Karpas-422 (cell line): ENCODE measurements at places on chromosomes 5 and 9. TPM values are rescaled to one million over a fixed set of nuclear protein-coding genes. Genes with fewer than 3 reads are reported as not detected.

GRCh38 chr5:111070272-111071134, 1.0 kb upstream of the TSLP start:
- DNase-seq = no peak

The C9orf57 gene
- not detected in 2 replicates for total RNA-seq

DNA sequence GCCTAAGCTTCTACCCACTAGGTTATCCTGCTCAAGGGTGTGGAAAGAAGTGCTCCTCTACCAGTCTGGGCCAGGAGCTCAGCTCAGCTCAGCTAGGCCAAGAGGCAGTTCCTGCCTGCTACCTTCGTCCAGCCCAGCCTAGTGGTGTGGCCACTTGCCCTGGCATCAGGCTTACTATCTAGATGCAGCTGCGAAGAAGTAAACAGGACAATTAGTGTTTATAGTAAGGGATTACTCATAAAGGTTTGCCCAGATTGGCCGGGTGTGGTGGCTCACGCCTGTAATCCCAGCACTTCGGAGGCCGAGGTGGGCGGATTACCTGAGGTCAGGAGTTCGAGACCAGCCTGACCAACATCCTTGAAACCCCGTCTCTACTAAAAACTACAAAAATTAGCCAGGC, 12.8 kb upstream of the SPATA24 start:
- no peak for DNase-seq

GRCh38 chr5:143116814-143117213, 286.7 kb downstream of the NR3C1 start:
- DNase-seq = peak; percentile 74

- no peak for DNase-seq
These were observed 18.5 kb downstream of the ZNF366 start for GRCh38 chr5:72488756-72489155.

DNA sequence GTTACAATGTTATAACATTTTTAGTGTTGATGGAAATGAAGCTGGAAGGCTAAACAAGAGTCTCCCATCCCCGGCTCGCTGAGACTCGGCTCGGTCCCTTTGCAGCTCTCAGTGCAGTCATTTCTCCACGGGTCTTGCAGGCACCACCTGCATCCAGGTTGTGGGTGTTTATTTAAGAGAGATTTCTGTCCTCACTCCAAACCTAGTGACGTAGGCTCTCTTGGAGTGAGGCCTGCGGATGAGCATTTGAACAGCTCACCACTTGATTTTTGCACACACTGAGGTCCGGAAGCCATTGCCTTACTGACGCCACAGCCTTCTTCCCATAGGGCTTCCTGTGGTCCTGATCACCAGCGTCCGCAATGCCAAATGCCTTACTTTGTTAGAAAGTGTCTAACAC, 197.7 kb upstream of the OTULINL start:
- no peak for DNase-seq

The SYNPO gene
- total RNA-seq = not detected in 2 replicates

- DNase-seq = peak; percentile 73
These were observed 139.2 kb upstream of the SLC30A5 start for GRCh38 chr5:68954618-68954910.

- DNase-seq = no peak
These were observed 315.0 kb upstream of the TLE4 start for GRCh38 chr9:79256691-79257213.

GRCh38 chr5:133496631-133497030, 115.7 kb downstream of the FSTL4 start:
- no peak for DNase-seq

The ITK gene
- total RNA-seq = 0.25 and 1.3 TPM in 2 replicates

DNA sequence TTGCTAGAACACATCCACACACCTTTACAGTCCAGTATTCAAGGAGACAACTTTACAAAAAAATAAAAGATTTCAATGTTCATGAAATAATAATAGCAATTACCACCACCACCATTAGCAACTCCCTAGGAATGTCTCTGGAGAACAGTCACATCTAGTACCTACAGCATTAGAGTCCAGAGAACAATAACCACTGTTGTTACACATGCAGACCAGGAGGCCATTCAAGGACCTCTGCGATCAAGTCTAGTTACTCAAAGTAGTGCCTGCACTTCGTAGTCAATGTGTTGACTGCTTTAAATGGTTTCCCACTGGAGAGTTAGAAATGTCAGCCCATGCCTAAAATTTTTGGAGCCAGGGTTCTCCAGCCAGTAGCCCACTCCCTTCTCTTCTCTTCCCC, 244.4 kb downstream of the DEPDC1B start:
- DNase-seq = no peak

DNA sequence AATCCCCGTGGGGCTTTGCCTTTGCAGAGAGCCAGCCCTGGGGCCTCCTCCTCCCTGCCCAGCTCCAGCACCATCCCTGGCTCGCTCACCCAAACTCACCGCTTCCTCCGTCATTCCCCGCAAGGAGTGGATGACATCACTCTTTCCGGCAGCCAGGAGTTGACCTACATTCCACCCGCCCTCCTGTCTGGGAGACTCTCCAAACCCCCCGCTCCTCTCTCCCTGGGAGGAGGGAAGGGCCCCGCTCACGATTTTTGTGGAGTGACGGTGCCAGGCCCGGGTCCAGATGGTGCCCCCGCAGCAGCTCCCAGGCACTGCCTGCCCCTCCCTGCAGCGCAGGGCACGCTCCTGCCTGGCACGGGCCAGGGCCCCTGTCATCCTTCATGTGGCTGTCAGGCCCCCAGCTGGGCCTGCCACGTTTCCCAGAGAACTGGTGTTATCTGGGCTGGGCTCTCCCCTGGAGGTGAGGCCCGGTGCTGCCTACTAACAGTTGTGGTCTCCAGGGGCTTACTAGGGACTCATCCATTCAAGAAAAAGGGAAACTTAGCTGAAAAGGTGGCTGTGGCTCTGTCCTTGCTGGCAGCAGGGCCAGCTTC, 52.3 kb downstream of the NTNG2 start:
- DNase-seq = no peak

The MYOZ3 gene
- not detected in 2 replicates for total RNA-seq

DNA sequence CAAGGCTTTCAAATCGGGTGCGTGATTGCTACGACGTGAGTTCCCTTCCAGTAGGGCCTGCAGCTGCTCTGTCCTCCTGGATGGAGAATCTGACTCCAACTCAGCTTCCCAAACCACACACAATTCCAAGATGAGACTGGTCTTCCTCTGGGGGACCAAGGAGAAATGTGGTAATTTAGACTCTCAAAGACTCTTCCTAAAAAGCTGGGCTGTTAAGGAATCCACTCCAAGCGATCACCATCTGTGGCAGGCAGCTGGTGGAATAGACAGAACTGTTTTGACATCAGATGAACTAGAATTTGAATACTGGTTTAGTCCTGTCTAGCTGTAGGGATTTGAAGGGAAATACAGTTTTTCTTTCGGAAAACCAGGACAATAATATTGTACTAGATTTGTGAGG, 130.7 kb upstream of the KLF4 start:
- no peak for DNase-seq

The PCDH12 gene
- not detected in 2 replicates for total RNA-seq

The LEAP2 gene
- total RNA-seq = 3.1 and 6.6 TPM in 2 replicates

DNA sequence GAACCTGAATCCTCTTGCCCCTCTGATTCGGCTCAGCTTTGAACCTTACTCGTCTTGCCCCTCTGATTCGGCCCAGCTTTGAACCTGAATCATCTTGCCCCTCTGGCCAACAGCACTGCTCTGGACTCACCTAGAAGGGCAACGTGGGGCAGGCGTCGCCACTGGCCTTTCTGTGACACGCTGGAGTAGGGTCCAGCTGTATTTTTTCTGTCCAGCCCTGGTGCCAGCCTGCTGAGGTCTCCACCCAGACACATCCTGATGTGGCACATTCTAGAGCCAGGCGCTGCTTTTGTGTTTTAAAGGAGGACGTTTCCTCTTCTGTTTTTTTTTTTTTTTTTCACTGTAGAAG, 15.2 kb upstream of the CPEB4 start:
- DNase-seq = no peak

- DNase-seq = no peak
These were observed 26.5 kb upstream of the PCSK1 start for GRCh38 chr5:96459313-96460121.

DNA sequence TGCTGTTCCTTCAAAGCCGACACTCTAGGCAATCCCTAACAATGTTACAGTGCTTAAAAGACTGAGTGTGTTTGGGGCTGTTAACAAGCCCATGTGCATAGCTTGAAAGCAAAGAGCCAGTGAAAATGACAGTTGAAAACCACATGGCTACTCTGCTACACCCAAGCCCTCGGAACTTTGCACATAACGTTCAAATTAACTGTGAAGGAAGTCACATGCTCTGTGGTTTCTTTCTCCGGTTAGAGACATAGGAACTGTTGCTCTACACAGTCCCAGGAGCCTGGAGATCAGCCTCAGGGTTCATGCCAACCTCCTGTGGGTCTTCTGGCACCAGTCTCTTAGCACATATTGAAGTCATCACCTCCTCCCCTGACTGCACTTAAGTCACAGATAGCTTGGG, 51.1 kb downstream of the C9orf152 start:
- DNase-seq = no peak

DNA sequence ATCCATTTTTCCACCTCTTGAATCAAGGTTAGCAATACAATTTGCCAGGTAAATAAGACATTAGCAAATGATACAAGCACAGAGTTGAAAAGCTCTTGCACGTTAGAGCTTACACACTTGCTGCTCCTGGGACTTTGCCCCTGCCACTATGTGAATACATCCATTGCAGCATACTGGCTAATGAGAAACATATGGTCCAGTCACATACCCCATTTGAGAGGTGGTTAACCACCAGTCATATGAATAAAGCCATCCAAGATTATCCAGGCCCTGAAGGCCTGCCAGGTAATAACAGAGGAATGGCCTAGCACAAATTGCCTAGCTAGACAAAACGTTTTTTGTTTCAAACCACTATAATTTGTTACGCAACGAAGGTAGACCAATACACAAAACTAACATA, 45.8 kb upstream of the FTMT start:
- no peak for DNase-seq

The TMC1 gene
- not detected in 2 replicates for total RNA-seq

DNA sequence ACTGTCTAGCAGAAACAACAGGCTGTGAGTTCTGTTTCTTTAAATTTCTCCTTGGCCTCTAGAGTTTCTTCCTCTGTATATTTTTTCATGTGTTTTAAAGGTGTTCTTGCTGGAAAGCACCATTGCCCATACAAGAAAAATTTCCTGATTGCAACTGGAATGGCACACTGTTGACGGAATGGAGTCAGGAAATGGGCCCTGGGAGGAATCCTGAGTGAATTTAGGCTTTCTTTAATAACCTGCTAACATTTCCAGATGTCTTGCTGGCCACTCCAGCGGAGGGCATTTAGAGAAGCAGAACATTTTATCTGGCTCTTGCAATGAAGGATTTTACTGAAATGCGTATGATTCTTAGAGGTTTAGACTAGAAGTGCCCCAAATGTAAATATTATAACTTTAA, 736.3 kb downstream of the TAF11L14 start:
- no peak for DNase-seq

DNA sequence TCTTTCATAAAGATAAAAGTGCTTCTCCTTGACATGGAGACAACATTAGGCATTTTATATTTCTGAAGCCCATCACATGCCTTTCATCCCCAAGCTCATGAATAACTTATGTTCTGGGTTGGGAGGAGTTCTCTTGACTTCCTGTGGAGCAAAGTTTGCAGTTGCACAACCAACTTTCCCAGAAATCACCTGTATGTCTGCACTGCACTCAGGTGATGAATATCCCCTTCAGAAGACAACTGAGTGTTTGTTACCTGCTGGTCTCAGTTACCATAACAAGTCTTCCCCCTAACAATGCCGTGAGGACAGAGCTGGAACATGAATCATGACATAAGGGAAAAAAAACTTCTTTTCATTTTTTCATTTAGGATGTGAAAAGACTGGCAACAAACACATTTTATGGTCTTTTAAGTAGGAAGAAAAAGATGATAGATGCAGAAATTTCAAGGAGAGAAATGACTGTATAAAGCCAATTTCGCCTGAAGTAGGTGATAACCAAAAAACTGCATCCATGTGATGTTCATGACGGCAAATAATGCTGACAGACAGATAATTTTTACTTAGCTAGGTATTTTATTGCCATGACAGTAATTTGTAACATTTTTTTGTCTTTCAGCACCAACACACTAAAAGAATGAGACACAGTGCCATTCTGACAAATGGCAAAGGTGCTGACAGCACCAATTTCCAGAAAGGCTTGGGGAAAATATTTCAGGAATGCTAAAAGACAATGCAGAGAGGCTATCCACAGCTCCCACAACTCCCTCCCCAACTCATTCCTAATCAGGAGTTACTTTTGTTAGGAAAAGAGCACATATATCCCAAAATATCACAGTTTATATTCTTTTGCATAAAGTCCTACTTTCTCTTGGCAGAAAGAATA, 656.3 kb downstream of the PRELID2 start:
- DNase-seq = peak; percentile 23

- no peak for DNase-seq
These were observed 172.1 kb downstream of the TSSK1B start for GRCh38 chr5:113262674-113263073.

The DROSHA gene
- total RNA-seq = 58.3 and 74.7 TPM in 2 replicates

DNA sequence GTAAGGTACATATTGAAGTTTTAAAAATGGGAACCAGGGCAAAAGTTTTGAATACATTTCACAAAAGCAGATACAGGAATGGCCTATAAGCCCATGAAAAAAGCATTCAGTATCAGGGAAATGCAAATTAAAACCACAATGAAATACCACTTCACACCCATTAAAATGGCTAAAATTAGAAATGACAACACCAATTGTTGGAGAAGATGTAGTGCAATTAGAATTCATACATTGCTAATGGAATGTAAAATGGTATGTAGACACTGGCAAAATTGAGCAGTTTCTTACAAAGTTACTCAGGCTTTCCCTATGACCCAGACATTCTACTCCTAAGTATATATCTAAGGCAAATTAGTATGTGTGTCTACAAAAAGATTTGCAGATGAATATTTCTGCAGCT, 34.2 kb downstream of the CDC14B start:
- DNase-seq = no peak

DNA sequence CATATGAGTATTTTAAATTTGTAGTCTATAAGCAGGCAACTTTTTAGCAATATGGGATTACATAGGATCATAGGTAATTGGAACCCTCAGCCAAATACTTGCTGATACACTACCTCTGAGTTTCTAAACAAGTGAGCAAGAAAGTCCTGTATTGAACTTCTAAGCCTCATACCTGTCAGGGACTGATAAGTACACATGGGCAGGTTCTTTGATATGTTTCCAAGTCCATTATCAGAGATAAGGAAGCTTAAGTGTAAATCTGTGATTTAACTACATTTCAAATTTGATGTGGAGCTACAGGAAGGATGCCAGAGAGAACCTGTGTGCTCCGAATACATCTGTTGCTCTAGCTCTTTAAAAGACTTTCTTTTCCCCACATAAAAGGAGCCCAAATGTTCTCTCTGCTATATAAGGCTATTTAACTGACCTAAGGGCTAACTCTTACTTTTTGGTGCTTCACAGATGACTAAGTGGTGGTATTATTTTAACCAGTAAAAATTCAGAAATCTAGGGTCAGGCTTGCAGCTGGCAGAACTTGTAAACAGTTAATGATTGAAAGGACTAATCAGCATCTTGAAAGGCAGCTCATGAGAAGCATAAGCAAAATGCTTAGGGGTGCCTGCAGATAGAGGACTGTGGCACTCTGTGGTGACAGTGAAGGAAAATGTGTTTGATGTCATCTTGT, 228.6 kb downstream of the NR3C1 start:
- DNase-seq = no peak

The GRXCR2 gene
- not detected in 2 replicates for total RNA-seq

The TMEM252 gene
- not detected in 2 replicates for total RNA-seq

The PCDHB5 gene
- total RNA-seq = not detected in 2 replicates

GRCh38 chr5:65461490-65461889, 20.2 kb downstream of the ADAMTS6 start:
- DNase-seq = no peak

The ADAMTS2 gene
- total RNA-seq = not detected in 2 replicates

The CKMT2 gene
- not detected in 2 replicates for total RNA-seq

The FRRS1L gene
- total RNA-seq = not detected in 2 replicates
